ENCODE measurements at places on chromosomes 6 and 20. TPM values are rescaled to one million over a fixed set of nuclear protein-coding genes. Genes with fewer than 3 reads are reported as not detected.
A peak's percentile ranks its signal among the peaks of the same experiment; 100 is the strongest.

The C6orf58 gene
- total RNA-seq, result not detected

The LST1 gene
- total RNA-seq, result not detected

The HM13 gene
- 105 TPM for total RNA-seq

The SCRT2 gene
- not detected for total RNA-seq

The C6orf163 gene
- total RNA-seq, result 0.46 TPM

The CALHM4 gene
- 1.3 TPM for total RNA-seq

The KIAA1586 gene
- 15.2 TPM for total RNA-seq

The ESR1 gene
- 0.23 TPM for total RNA-seq

The PTGIS gene
- total RNA-seq, result 0.92 TPM

The ADGRB3 gene
- total RNA-seq, result not detected

The EYS gene
- 0.98 TPM for total RNA-seq

The HSD17B8 gene
- 9.1 TPM for total RNA-seq

The LPA gene
- total RNA-seq, result not detected

The ISM1 gene
- total RNA-seq, result 0.11 TPM

The SLC22A7 gene
- not detected for total RNA-seq

GRCh38 chr20:22866812-22867341, 168.2 kb upstream of the SSTR4 start:
- peak; percentile 65 for DNase-seq

GRCh38 chr6:19838442-19839236, 1.5 kb downstream of the ID4 start:
- no peak for DNase-seq

DNA sequence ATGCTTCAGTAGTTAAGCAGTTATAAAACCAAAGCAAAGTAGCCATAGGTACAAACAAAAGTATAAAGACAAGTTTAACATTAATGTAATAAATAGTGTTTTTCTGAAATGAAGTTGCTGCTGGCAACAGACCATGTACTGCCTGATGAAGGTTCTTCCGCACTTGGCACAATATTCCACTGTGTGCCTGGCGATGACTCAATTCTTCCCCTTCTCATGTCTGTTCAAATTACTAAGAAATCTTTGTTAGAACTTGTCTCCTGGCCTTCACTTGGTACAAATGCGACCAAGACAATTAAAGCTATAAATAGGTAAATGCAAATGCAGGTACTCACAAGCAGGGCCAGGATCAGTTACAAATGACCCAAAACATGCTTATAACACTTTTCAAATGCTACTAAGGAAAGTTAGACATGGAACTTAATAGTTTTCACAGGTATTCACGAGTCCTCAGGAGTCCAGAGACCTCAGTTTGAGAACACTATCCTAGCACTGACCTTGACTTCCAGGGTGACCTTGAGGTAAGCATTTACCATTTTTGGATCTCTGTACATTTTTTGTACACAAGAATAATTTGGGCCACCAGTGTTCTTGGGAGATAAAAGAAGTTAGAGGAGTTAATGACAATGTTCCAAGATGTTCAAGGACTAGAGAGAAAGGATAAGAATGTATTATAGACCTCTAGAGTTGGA, 8.1 kb upstream of the DDR1 start:
- peak; percentile 75 for DNase-seq

DNA sequence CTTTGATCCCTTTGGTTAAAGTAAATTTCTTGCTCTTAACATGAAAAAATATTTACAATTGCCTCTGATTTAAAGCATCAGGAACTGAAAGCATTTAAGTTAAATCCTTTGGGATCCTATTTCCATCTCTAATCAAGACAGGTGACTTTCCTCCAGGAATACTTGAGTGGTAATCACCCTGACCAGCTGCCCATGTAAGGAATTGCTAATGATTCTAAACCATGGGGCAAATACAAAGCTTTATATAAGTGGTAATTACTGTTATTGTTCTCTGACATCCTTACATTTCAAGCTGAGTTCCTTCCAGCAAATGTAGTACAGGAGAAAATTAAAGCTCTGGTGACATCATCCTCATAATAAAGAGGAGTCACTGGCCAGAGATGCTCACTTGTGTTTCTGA, 100.6 kb downstream of the CRYBG1 start:
- no peak for DNase-seq

GRCh38 chr6:90425161-90425641, 128.6 kb upstream of the BACH2 start:
- no peak for DNase-seq

- peak; percentile 5 for DNase-seq
Measured at GRCh38 chr20:61896058-61896961, 169.4 kb downstream of the TAF4 start.

DNA sequence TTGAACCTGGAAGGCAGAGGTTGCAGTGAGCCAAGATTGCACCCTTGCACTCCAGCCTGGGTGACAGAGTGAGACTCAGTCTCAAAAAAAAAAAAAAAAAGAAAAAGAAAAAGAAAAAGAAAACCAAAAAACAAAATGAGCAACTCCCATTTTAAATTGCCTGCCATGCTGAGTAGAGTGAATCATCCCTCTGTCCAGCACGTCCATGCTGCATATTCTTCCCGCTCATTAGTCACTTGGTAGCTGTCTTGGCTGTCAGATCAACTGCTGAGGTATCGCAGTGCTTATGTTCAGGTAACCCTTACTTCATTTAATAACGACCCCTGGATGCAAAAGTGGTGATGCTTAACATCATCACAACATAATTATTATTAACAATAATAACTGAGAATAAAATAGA, 72.6 kb upstream of the RNF24 start:
- DNase-seq, result peak; percentile 48

GRCh38 chr6:54426995-54427394, 118.8 kb downstream of the TINAG start:
- DNase-seq, result no peak

- DNase-seq, result no peak
Measured at GRCh38 chr20:30811885-30812671, 445.4 kb upstream of the DEFB115 start.

DNA sequence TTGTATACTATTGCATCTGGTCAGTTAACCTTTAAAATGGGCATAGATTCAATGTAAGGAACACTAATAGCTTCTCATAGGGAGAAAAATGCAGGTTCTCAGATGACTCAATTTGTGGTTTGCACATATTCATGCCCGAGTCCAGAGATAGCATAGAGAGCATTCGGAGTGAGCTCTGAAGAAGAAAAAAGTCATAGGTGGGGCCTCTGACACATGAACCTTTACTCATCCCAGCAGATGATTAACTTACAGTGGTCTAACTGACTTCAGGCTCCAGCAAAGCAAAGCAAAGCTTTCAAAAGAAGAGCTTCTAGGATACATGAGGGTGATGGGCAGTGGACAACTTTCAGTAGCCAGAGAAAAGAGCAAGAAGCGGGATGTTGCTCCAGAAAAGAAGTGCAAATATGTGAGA, 55.3 kb upstream of the BTN3A2 start:
- DNase-seq, result peak; percentile 89

GRCh38 chr6:16873698-16874097, 112.4 kb upstream of the ATXN1 start:
- peak; percentile 51 for DNase-seq

DNA sequence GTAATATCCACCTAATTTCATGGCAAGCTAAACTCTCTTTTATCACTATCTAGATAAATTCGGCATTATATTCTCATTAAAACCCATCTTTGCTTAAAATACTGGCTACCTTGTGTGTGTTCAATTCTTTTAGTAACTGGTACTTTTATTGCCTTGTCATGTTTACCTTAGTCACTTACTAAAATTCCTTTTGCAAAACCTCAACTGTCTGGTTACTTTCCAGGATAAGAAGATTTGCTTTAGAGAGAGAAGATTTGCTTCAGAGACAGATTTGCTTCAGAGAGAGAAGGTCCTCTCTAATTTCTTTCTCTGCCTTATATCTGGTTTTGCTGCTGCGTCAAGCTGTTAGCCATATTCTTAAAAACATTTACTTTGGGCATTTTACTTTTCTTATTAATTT, 151.5 kb upstream of the MLIP start:
- DNase-seq, result no peak

- no peak for DNase-seq
Measured at GRCh38 chr20:32216179-32217142, 8.8 kb downstream of the POFUT1 start.

- no peak for DNase-seq
Measured at GRCh38 chr6:157569543-157569942, 188.6 kb downstream of the ZDHHC14 start.

DNA sequence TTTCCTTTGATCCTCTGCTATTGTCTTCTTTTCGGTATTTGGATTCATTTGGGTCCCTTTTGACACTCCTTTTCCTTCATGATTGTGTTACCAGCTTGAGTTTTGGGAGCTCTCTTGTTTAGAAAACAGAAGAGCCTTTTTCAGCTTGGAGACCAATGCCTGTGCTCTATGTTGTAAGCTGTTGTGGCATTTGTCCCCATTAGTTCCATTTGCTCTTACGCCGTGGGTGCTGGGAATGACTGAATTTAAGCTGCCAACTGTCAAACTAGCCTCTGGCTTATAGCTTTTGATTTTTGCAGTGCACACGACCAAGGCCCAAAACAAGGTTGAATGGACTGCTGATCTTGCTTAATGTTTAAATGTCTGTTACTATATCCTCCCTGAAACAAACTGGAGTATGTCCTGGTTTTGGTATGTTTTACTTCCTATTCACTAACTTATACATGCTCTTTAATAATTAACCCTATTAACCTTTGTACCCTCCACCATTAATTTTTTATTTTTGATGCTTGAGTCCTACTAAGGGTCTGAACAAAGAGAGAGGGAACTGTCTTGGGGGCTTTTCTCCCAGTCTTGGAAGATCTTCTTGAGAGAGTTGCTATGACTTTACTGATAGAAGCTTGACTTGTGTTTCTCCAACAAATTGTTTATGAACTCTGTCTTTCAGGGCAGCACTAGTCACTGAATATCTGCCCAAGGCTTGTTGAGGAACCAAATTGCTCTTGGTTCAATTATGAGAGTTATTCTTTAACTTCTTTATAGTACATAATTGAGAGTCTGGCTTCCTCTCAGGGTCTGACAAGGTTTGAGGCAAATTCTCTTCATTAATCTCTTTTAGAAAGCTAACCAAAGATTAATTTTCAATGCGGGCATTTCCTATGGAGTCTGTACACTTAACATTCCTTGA, 100.3 kb upstream of the SIRPG start:
- DNase-seq, result no peak

- peak; percentile 30 for DNase-seq
Measured at GRCh38 chr6:27726619-27727023, 185.6 kb downstream of the OR2B2 start.

DNA sequence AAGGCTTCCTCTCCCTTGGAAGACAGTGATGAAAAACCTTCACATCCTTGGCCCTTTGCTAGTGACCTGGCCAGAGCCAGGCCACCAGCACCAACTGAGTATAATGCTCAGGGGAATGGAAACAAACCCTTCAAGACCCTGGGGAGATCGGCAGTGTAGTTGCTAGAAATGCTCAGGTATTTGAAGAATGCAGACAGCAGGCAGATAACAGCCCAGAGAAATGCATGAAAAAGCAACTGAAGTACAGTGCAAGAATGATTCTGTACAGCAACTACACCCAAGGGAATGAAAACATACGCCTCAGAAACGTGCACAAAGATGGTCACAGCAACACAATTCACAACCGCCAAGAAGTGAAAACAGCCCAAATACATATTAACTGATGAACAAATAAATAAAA, 41.1 kb downstream of the PPP1R3G start:
- DNase-seq, result peak; percentile 17

- DNase-seq, result no peak
Measured at GRCh38 chr6:144722925-144723324, 437.8 kb downstream of the UTRN start.

- DNase-seq, result peak; percentile 50
Measured at GRCh38 chr20:3000852-3001523, 42.4 kb upstream of the GNRH2 start.

- DNase-seq, result no peak
Measured at GRCh38 chr6:116036885-116037284, 23.8 kb downstream of the FRK start.

DNA sequence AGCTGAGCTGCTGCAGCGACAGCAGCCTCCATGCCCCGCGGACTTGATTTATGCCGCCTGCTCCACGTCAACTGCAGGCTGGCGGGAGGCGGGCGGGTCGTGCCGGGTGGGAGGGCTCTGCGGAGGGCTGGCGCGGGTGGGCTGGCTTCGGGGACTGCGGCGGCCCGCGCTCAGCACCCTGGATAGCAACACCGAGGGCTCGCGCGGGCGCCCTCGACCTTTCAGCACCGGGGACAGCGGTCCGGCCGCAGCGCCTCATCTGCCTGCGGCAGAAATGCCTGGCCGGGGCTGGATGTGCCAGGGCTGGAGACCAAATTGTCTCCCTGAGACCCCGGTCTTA, 792 bp downstream of the SNAP25 start:
- peak; percentile 50 for DNase-seq

- peak; percentile 80 for DNase-seq
Measured at GRCh38 chr6:137013031-137013430, 31.7 kb downstream of the IL20RA start.

GRCh38 chr20:58553166-58553696, 38.0 kb upstream of the APCDD1L start:
- DNase-seq, result no peak

DNA sequence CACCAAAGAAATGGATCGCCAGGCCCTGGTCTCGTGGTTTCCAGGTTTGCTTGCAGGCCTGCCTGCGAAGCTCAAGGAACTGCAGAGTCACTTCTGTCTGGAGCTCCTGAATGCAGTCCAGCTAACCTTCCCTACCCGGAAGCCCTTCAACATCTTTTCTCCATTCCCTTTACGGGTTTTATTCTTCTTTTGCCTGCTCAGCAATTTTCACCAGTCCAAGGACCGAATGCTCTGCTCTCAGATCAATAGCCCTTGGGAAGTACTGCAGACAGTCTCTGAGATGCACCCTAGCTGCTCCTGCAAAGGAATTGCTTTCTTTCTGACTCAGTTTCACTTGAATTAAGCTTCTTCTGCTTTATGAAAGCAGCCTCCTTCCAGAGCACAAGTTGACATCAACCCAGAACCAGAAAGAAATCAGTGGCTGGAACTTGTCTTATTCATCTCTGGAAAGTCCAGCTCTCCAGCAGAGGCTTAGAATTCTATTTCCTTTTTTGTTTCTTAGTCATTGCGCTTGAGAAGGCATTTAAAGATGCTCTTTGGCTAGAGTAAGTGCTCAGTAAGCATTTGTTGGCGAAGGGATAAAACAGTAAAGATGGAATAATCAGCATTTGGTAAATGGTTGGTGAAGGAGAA, 18.7 kb upstream of the YWHAB start:
- DNase-seq, result no peak

DNA sequence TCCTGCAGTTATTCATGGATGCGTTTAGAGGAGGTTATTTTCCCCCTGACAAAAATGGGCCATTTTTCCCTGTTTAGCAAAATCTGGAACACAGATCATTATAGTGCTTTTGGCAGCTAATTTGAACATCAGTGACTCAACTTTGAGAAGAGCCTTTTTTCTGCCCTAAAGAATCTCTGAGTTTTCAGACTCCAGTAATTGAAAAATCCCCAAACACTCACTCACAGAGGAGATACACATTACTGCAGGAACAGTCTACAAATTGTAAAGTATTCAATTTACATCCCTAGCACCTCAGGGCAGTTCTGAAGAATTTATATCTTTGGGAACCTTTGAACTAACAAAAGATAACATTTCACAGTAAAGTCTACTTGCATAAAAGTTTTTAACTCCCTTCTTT, 966.6 kb upstream of the SLC35B3 start:
- DNase-seq, result no peak

GRCh38 chr20:40238511-40238910, 450.5 kb downstream of the MAFB start:
- DNase-seq, result no peak

All from LHCN-M2 (cell line).